ENCODE measurements at places on chromosomes 3 and 15. TPM values are rescaled to one million over a fixed set of nuclear protein-coding genes. Genes with fewer than 3 reads are reported as not detected.

C3orf85 gene
- total RNA-seq, result not detected

LIPC gene
- total RNA-seq, result not detected

TRIM71 gene
- total RNA-seq, result 2.5 TPM

GABRB3 gene
- total RNA-seq, result 102 TPM

TMCO5A gene
- not detected for total RNA-seq
